Stimulated activated CD4-positive, alpha-beta T cell treated with anti-CD3 and anti-CD28 coated beads, Interleukin-2, amount 100 ng/mL, for 24 hours (primary cell): ENCODE measurements at places on chromosomes 1 and 21.

DNA sequence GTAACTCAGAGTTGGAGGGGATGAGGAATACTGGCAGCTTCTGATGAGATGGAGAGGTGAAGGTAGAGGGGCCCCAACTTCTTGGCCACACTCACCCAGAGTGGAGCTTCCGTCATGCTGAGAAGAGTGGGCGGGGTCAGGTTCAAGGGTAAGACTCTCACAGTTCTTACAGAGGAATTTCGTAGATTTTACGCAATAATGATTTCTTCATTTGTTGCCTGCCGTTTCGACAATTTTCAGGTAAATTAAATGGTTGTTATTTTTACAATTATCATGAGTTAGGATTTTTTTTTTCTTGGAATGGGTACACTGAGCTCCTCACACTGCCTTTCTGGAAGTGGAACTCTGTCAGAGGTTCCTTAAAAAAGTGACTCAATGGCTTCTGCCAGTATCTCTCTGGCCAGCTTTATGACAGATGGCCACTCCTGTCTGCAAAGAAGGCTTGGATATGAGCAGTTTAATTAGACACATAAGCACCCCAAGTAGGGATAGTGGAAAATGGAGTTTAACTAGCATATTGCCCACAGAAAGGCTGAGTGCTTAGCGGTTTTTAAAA, 13.8 kb upstream of the NLRP3 start:
- DNase-seq: no peak

GRCh38 chr1:107016376-107016978, 40.0 kb upstream of the PRMT6 start:
- no peak for DNase-seq

- DNase-seq: peak; percentile 33
These were observed at the start of gene MINDY1 for GRCh38 chr1:151006327-151007052. Gene MINDY1, minus strand, starts transcription at chr1:151006902. Its CDS starts 4,285 bp downstream, at chr1:151002617.

GRCh38 chr1:9400425-9401079, 107.9 kb downstream of the SPSB1 start:
- DNase-seq: no peak

- no peak for DNase-seq
These were observed 516.3 kb upstream of the BEND5 start for GRCh38 chr1:49293016-49293415.

- no peak for DNase-seq
These were observed 189.8 kb upstream of the DPYD start for GRCh38 chr1:98110674-98111073.

GRCh38 chr1:8378981-8379470, 61.1 kb downstream of the SLC45A1 start:
- no peak for DNase-seq

DNA sequence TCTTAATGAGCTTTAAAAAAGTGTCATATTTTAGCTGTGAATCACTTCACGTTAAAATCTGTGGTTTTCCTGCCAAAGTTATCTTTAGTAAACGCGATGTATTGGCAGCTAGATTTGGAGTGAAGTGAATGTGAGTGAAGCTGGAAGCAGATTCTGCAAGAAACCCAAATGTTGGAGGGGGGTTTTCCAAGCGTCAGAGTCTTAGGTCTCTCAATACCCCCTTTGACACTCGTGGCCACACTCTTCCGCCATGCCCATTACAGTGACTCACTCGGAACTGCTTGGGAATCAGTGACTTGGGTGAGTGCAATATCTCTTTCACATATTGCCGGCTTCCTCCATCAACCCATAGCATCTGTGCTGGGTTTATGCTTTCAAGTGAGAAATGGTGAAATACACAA, 17.5 kb downstream of the B3GALT5 start:
- DNase-seq: no peak

- no peak for DNase-seq
These were observed at the start of gene C4BPB for GRCh38 chr1:207088701-207089626. Gene C4BPB, plus strand, starts transcription at chr1:207088860. Its CDS starts 672 bp downstream, at chr1:207089532.

DNA sequence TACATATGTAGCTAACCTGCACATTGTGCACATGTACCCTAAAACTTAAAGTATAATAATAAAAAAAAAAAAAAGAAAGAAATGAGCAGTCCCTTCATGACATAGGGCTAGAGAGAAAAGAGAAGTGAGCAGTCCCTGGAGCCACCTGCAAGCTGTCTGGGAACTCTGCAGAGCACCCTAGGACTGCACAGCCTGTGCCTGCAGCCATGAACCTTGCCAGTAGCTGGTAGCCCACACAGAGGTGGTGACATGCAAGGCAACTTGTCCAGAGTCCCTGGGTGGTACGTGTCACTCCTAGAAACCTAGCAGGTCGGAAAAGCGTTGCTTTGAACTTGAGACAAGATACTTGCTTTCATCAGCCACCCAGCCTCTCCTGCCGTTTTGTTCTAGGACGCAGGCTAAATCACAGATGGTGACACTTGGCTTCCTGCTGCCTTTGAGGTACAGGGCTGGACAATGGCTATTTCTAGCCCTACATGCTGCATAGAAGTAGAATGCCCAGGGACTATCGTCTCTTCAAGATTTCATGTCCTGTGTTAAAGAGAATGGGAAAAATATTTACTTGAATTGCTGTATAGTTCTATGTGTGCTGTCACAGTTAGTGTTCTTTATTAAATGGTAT, 260.9 kb downstream of the LTN1 start:
- DNase-seq: no peak

DNA sequence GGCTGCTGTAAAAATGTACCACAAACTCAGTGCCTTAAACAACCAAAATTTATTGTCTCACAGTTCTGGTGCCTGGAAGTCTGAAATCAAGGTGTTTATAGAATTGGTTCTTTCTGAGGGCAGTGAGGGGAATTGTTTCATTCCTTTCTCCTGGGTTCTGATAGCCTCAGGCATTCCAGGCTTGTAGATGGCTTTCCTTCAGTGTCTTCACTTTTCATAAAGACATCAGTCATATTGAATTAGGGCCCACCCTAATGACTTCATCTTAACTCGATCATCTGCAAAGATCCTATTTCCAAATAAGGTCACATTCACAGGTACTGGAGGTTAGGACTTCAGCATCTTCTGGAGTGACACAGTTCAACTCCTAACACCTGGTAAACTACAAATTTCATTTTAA, 15.0 kb downstream of the CDKN2C start:
- no peak for DNase-seq

DNA sequence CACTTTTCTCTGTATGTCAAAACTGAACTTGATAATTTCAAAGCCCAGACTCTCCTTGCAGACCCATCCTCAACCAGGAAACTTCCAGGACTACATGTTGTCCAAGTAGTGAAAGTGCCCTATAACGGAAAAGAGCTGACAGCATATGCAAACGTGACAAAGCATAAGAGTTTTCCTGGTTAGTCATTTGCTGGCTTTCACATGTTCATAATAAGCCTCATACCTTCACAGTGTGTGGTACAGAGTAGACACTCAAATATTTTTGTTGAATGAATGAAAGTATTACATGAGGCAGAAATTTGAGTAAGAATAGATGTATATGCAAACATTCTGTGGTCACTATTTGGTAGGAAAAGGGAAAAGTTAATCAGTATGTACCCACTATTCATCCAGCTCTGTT, 473.3 kb downstream of the MRPL39 start:
- no peak for DNase-seq
